ENCODE measurements at places on chromosomes 6 and 20. TPM values are rescaled to one million over a fixed set of nuclear protein-coding genes. Genes with fewer than 3 reads are reported as not detected.

DNA sequence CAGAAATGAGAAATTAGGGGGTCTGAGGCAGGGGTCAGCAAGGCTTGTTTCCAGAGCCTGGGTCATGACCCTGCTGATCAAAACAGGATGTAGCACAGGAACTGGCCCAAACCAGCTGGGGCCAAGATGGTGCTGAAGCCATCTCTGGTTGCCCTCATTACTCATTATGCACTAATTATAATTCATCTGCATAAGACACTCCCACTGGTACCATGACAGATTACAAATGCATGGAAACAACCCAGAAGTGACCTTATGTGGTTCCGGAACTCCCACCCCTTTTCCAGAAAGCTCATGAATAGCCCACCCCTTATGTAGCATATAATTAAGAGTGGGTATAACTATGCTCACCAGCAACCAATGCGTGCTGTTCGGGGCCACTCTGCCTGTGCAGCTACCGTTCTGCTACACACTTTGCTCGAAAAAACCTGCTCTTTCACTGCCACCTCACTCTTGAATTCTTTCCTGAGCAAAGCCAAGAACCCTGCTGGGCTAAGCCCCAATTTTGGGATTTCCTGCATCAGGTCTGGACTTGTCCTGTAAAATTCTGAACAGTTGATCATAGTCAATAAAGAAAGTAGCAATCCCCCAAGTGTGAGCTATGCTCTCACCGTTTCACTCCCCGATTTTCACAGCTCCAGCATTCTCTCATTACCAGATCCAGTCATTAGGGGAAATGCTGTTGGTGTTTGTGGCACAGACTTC, 122.3 kb downstream of the WDR27 start:
- no peaks in the 10 kb centered on the region for H3K27me3 ChIP-seq
- H3K36me3 ChIP-seq, result no peaks in the 10 kb centered on the region
- ATAC-seq, result no peak
- H3K27ac ChIP-seq, result no peak overlapping the region
- no peak overlapping the region for H3K4me3 ChIP-seq

DNA sequence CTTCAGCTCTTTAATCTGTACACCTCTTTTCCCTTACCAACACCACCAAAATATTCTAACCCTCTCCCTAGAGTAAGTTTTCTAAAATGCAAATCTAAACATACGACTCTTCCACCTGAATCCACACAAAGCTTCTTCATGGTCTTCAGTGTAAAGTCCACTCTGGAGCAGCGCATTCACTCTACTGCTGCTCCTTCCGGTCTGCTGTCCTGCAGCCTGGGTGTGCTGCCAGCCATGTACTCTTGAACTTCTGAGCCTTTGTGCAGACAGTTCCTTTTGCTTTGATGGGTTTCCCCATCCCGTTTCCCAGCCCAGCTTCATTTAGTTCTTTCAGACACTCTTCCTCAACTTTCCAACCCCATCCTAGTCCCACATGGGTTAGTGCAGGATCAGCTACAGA, 108.7 kb upstream of the SGK1 start:
- H3K4me3 ChIP-seq, result no peak overlapping the region
- peaks cover 11% of the 10 kb centered on the region for H3K4me1 ChIP-seq
- no peaks in the 10 kb centered on the region for H3K27me3 ChIP-seq
- H3K36me3 ChIP-seq, result no peaks in the 10 kb centered on the region
- H3K27ac ChIP-seq, result peak overlapping the region; percentile 18

DNA sequence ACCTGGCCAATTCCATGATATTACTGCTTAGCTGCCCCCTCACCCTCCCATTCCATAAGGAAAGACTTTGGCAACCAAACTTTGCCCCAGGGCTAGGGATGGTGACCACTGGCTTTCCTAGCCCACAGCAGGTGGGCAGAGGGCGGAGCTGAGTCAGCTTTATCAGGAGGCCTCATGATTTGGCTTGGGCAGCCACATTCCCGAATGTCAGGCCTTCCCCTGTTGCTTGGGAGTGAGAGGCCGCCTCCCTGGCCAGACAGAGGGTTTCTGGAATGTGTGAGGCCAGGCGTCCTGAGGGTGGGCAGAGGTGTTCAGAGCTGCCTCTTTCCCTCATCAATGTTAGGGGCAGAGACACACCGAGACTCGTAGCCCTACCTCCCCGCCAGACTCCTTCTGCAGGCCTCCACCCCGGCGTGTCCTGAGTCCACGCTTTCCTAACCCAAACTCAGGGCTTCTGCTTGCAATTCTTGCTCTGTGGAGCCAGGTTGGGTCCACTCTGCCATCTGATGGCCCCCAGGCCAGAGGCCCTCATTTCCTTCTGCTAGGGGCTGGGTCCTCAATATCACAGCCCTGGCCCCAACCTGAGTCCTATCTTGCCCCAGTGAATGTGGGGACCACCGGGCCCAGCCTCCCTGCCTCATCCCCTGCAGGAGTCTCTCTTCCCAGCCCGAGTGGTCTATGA, 19.3 kb downstream of the UQCC2 start:
- H3K36me3 ChIP-seq, result peaks cover 99% of the 10 kb centered on the region
- H3K27me3 ChIP-seq, result no peaks in the 10 kb centered on the region
- H3K27ac ChIP-seq, result peak overlapping the region; percentile 99
- peak overlapping the region; percentile 87 for H3K4me3 ChIP-seq
- ATAC-seq, result no peak
- H3K4me1 ChIP-seq, result peaks cover 40% of the 10 kb centered on the region

C6orf15 gene
- not detected for total RNA-seq

COL10A1 gene
- not detected for total RNA-seq

DNA sequence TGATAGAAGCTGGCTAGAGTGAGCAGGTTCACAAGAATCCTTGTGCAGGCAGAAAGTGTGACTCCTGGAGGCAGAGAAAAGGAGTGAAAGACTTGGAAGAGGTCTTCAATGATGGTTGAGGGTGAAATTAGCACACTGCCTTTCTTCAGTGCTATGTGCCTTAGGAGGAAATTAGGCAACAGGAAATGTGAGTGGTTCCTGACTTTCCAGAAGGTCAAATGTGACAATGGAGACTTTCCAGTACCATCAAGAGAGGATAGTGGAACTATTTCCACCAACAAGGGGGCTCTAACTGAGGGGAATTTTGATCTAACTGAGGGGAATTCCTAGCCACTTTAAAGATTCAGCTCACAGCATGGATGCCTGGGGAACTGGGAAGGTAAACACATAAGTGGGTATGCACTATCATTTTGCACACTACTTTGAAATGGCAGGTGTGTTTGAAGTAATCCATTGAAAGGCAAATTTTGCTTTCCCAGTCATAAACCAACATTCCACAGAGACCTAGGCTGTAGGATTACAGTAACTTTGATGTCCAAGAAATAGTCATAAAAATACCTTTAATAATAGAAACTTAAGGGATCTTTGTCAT, 90.0 kb downstream of the PERP start:
- no peaks in the 10 kb centered on the region for H3K36me3 ChIP-seq
- ATAC-seq, result no peak
- H3K4me1 ChIP-seq, result no peaks in the 10 kb centered on the region
- no peak overlapping the region for H3K4me3 ChIP-seq
- peaks cover 15% of the 10 kb centered on the region for H3K27me3 ChIP-seq

CLDN20 gene
- not detected for total RNA-seq

GRCh38 chr6:46453741-46454316, 37.4 kb downstream of the RCAN2 start:
- peaks cover 15% of the 10 kb centered on the region for H3K27me3 ChIP-seq
- H3K4me1 ChIP-seq, result no peaks in the 10 kb centered on the region
- no peak overlapping the region for H3K27ac ChIP-seq
- no peak overlapping the region for H3K4me3 ChIP-seq

- no peaks in the 10 kb centered on the region for H3K36me3 ChIP-seq
- H3K4me1 ChIP-seq, result no peaks in the 10 kb centered on the region
- no peak for ATAC-seq
- H3K27ac ChIP-seq, result no peak overlapping the region
These were observed 7.9 kb downstream of the RAB32 start for GRCh38 chr6:146551545-146551944.

DNA sequence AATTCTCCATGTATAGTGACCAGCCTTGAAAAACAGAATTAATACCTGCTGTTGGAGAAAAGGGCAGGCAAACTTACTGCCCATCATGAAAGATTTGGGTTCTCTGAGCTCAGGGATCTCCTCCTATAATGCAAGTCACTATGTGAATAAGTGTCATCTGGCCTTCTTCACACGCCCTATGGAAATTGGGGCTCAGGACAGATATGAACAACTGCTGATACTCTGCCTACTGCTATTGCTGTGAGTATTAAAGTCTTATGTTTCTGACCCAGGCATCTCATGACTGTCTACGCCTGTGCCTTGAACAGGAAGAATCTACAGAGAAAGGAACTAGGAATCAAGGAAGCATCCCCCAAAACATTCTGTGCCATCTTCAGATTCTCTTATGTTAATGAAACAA, 226.1 kb downstream of the SOD2 start:
- H3K27me3 ChIP-seq, result peaks cover 24% of the 10 kb centered on the region

- no peaks in the 10 kb centered on the region for H3K36me3 ChIP-seq
- H3K4me3 ChIP-seq, result peak overlapping the region; percentile 36
- peaks cover 56% of the 10 kb centered on the region for H3K27me3 ChIP-seq
These were observed 672 bp downstream of the SIRPA start for GRCh38 chr20:1895674-1896483.

GRCh38 chr20:20837574-20838021, 125.2 kb upstream of the RALGAPA2 start:
- H3K4me1 ChIP-seq, result no peaks in the 10 kb centered on the region
- no peak overlapping the region for H3K27ac ChIP-seq
- H3K27me3 ChIP-seq, result peaks cover 26% of the 10 kb centered on the region
- H3K4me3 ChIP-seq, result no peak overlapping the region
- no peaks in the 10 kb centered on the region for H3K36me3 ChIP-seq

- ATAC-seq, result no peak
- H3K27ac ChIP-seq, result no peak overlapping the region
- no peaks in the 10 kb centered on the region for H3K36me3 ChIP-seq
These were observed 543.6 kb upstream of the CITED2 start for GRCh38 chr6:139917951-139918630.

- no peaks in the 10 kb centered on the region for H3K27me3 ChIP-seq
- no peaks in the 10 kb centered on the region for H3K4me1 ChIP-seq
- no peak overlapping the region for H3K4me3 ChIP-seq
- peak overlapping the region; percentile 72 for H3K27ac ChIP-seq
- ATAC-seq, result peak; percentile 85
These were observed 302.6 kb upstream of the ARID1B start for GRCh38 chr6:156474507-156475120.

GRCh38 chr6:34791701-34792604, at the start of gene BLTP3A:
Gene BLTP3A (plus strand): TSS chr6:34792083. CDS start chr6:34792251, 168 bp downstream.
- peak within 1 kb of the TSS; percentile 97 for H3K4me3 ChIP-seq
- H3K36me3 ChIP-seq, result peaks cover 5% of the 10 kb centered on the region
- ATAC-seq, result peak; percentile 95

- H3K4me3 ChIP-seq, result no peak overlapping the region
- no peak overlapping the region for H3K27ac ChIP-seq
- no peak for ATAC-seq
- H3K27me3 ChIP-seq, result peaks cover 19% of the 10 kb centered on the region
These were observed 34.7 kb upstream of the YWHAB start for GRCh38 chr20:44850837-44851236.

LATS1 gene
- 27.9 TPM for total RNA-seq

DNA sequence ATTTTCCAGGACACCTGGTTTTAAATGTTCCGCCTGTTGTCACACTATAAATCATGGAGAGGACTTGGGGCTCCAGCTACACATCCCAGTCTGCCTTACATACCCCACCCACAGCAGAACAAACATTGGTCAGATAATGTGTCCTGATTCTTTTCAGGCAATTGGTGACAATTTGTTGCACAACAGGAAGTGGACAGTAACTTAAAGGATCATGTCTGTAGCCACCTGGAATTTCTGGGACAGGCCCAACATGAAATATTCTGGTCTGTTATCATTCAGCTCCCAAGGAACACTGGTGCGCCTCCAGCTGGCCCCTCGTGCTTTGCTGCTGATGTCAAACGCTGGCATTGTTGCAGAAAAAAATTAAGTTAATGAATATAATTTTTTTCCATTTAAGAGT, 117.2 kb downstream of the SOBP start:
- peaks cover 13% of the 10 kb centered on the region for H3K27me3 ChIP-seq
- no peak overlapping the region for H3K27ac ChIP-seq
- H3K4me1 ChIP-seq, result no peaks in the 10 kb centered on the region
- H3K4me3 ChIP-seq, result no peak overlapping the region

DNA sequence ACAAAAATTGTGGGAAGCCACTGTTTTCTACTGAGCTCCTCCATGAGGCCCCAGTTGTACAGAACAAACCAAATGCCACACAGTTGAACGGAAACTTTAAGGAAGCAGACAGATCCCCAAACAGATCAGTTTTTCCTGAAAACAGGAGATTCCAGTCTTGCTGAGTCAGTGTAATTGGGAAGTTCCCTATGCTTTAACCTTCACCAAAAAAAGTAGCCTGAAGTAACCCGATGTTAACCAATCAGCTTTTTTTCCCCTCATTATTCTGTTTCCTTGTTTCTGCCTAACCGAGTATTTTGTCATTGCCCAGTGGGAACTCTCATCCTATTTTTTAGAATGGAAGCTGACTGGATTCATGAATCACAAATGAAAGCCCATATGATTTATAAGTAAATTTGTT, 36.7 kb downstream of the MARCKS start:
- ATAC-seq, result no peak
- no peaks in the 10 kb centered on the region for H3K4me1 ChIP-seq
- H3K27me3 ChIP-seq, result peaks cover 16% of the 10 kb centered on the region
- H3K36me3 ChIP-seq, result no peaks in the 10 kb centered on the region
- no peak overlapping the region for H3K27ac ChIP-seq

DNA sequence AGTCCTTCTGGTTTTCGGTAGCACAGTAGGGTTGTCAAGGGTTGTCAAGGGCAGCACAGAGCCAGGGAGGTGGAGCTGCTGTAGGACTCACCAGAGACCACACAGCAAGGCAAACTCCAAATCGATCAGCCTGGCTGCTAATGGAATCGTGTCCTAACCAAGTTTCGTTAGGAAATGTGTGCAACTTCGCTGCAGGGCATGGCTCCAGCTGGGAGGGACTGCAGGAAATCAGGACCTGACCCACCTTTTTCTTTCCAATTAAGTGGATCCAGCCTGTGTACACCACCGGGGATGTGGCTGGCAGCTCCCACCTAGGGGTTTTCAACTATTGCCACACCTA, 251.7 kb upstream of the QKI start:
- ATAC-seq, result no peak
- H3K27ac ChIP-seq, result no peak overlapping the region
- no peaks in the 10 kb centered on the region for H3K36me3 ChIP-seq
- peaks cover 10% of the 10 kb centered on the region for H3K27me3 ChIP-seq

- H3K27me3 ChIP-seq, result peaks cover 9% of the 10 kb centered on the region
- H3K4me1 ChIP-seq, result no peaks in the 10 kb centered on the region
- H3K36me3 ChIP-seq, result no peaks in the 10 kb centered on the region
- H3K4me3 ChIP-seq, result no peak overlapping the region
- no peak for ATAC-seq
These were observed 114.3 kb downstream of the EYA2 start for GRCh38 chr20:47008842-47009518.

- peaks cover 4% of the 10 kb centered on the region for H3K27me3 ChIP-seq
- no peaks in the 10 kb centered on the region for H3K4me1 ChIP-seq
- peak; percentile 66 for ATAC-seq
These were observed 213.9 kb upstream of the JARID2 start for GRCh38 chr6:15032015-15032414.

- no peak for ATAC-seq
- H3K4me3 ChIP-seq, result no peak overlapping the region
- H3K36me3 ChIP-seq, result no peaks in the 10 kb centered on the region
- H3K27me3 ChIP-seq, result peaks cover 26% of the 10 kb centered on the region
- H3K4me1 ChIP-seq, result peaks cover 6% of the 10 kb centered on the region
These were observed 9.2 kb downstream of the PPP1R3G start for GRCh38 chr6:5094327-5094726.
